Left lobe of liver (tissue), 2 donors: ENCODE measurements at places on chromosomes 7 and 10.

DNA sequence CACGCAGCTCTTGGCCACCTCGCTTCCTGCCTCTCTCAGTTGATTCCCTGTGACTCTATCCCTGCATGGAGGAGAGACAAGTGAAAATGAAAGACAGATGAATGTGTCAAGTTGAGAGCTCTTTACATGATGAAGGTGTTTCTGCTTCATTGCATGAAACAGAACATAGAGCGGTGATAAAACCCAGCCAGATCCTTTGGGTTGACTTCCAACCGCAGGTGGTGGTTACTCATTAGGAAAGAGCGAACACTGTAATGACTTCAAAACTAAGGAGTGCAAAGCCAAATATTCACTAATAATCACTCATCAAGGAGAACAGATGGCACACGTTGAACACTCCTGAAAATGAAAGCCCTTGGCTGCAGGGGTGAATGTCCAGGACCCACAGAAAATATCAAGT is 31.8 kb upstream of the WDR11 start:
- no peak for DNase-seq

DNA sequence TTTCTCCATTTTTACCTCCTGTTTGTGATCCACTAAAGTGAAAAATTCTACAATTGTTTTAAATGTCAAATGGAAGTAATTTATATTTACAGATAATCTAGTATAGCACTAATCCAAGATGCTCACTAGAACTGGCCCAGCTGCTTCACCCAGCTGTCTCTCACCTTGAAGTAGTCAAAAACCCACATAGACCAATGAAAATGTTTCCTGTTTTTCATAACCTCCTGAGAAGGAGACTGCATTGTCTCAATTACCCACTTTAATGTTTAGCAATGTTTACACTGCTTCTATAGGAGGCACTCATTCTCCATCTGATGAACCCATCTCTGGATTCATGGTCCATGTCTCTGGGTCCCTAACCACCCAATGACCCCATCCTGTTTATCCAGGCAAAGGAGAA is 56.1 kb upstream of the ADO start:
- no peak for DNase-seq

GRCh38 chr10:10418387-10418786 is 599.3 kb upstream of the CELF2 start:
- DNase-seq: no peak

DNA sequence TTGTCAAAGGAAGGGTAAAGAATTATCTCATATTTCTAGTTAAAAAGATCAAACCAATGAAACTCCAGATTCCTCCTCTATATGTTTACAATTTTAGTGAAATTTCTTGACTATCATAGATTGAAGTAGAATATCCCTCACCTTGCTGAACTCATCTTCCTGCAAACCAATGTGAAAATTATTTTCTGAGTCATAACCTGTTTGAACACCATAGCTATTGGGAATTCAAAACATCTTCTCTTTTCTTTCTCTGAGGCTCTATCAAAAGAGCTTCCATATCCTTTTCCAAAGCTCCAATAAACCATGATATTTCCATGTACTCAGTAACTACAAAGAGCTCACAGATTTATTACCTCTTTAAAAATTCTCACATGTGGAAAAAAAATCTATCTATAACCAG is 134.3 kb downstream of the DOCK4 start:
- DNase-seq: no peak

- DNase-seq: no peak
Measured at GRCh38 chr7:132049462-132050304, 493.3 kb upstream of the PODXL start.

GRCh38 chr7:131459256-131459655 is 97.2 kb downstream of the PODXL start:
- no peak for DNase-seq

DNA sequence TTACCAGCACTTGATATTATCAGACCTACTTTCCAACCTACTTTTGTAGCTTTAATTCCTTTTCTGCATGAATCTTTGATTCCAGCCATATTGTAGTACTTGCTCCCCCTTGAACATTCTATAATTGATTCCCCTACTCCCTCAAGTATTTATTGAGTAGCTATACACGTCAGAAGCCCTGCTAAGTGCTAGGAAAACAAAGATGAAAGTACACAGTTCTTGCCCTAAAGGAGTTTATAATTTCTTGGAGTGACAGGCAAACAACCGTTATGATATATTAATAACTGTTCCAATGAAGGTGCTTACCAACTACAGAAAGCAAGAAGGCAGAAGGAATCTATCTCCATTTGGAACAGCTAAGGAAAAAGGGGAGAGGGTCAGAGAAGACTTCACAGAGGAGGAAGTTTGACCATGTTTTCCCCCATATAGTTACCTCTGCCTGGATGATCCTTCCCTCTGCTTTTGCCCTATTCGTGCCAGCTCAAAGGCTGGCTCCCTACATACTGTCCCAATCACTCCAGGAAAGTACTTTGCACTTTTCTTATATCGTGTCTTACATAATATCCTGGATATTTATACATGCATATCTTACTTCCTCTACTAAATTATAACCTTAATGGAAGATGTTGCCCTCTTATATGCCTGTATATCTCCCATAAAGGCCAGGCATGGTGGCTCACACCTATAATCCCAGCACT is 54.7 kb downstream of the SCD start:
- DNase-seq: no peak
